Right atrium auricular region (tissue), 2 donors: ENCODE measurements at places on chromosomes 6 and 20.

DNA sequence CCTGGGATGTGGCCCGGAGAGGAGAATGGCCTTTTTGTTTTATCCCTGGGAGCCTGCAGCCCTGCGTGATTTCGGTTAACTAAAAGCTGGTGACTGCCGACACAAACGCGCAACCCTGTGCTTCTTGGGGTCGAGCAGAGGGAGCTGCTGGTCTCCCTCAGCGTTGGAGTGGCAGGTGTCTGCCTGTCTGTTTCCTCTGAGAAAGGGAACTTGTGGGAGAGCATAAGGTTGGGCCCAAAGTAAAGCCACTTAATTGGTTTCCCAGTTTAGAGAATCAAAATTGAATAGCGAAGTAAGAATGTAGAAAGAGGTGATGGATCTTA, 500 bp downstream of the LTV1 start:
- no peak for DNase-seq

DNA sequence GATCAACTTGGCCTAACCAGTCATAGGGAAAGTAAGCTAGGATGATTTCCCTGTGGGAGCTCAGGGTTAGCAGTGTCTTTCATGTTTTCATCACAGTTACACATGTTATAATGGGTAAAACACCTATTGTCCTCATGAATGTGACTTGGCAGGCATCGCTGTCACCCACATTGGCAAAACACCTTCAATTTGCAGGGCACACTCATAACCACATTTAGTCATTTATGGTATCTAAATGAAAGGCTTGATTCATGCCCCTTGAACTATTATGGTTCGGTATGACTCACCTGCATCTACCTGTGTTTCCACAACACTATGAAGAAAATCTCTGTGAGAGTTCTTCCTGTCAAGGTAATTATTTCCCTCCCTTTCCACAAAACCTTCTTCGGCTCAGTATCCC, 49.2 kb downstream of the FRK start:
- no peak for DNase-seq

DNA sequence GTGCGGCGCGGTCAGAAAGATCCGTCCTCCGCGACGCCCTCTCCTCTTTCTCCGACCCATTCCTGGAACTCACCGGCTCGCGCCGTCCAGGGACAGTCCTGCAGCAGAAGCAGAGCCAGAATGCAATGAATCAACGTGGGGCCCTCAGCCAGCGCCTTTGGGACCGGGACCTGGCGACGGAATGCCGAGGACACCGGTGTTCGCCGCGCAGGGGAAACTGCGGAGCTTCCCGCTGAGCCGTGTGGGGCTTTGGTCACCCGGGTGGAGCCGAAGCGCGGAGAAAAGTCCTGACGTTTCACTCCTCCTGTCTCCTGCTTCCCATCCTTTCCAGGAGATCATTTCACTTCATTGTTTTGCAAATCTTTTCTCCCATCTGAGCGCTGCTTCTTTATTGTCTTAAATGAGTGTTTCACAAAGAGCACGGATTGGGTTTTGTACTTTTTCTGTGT, 26.5 kb downstream of the ULBP1 start:
- no peak for DNase-seq

DNA sequence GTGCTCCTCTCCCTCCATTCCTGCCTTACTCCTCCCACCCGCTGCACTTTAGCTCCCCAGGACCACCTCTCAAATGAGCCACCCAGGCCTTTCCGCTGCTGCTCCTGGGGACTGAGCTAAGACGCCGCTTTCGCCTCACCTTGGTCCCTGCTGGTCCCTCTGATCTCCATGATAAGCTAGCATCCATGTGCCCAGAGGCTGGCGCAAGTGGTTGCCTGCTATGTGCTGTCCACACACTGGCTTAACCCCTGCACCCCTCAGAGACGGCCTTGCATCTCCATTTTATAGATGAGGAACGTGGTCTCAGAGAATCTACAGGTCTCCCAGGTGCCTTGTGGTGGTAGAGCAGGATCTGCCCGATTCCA, 160.1 kb upstream of the PMEPA1 start:
- DNase-seq, result peak; percentile 51

GRCh38 chr20:47038566-47039560, 144.2 kb downstream of the EYA2 start:
- peak; percentile 66 for DNase-seq

- DNase-seq, result no peak
Measured at GRCh38 chr6:150517175-150517574, 82.5 kb upstream of the PLEKHG1 start.

- DNase-seq, result no peak
Measured at GRCh38 chr6:100730001-100730980, 150.8 kb downstream of the ASCC3 start.

GRCh38 chr6:163014736-163015135, 287.0 kb downstream of the PACRG start:
- no peak for DNase-seq

DNA sequence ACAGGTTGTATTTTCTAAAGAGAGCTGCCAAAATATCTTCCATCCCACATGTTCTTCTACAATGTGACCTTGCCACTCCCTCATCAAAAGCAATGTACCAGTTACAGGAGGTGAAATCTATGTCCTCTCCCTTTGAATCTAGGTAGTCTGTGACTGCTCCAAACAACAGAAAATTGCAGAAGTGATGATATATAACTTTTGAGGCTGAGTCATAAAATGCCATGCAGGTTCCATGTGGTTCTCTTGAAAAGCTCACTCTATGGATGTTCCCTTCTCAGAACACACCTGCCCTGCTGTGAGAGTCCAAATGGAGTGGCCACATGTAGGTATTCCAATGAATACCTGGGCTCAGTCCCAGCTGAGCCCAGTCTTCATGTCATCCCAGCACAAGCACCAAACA, 16.9 kb upstream of the PHIP start:
- no peak for DNase-seq

GRCh38 chr20:51760905-51761546, 7.2 kb downstream of the ATP9A start:
- no peak for DNase-seq

DNA sequence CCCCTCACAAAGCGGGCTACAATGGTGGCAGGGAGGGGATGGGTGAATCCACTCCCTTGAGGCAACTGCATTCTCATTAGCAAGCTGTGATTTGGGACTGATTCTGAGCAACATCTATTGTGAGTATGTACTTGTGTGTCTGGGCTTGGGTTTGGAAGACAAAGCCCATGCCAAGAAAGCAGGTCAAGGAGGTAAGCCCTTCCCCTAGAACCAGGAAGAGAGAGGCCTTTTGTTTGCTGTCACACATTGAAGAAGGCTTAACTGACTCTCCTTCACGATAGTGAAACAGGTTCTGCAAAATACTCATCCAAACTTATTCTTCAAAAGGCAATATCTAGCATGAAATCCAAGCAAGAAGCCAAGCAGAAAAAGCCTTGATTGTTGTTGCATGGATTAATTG, 403.1 kb upstream of the ID4 start:
- DNase-seq, result no peak

DNA sequence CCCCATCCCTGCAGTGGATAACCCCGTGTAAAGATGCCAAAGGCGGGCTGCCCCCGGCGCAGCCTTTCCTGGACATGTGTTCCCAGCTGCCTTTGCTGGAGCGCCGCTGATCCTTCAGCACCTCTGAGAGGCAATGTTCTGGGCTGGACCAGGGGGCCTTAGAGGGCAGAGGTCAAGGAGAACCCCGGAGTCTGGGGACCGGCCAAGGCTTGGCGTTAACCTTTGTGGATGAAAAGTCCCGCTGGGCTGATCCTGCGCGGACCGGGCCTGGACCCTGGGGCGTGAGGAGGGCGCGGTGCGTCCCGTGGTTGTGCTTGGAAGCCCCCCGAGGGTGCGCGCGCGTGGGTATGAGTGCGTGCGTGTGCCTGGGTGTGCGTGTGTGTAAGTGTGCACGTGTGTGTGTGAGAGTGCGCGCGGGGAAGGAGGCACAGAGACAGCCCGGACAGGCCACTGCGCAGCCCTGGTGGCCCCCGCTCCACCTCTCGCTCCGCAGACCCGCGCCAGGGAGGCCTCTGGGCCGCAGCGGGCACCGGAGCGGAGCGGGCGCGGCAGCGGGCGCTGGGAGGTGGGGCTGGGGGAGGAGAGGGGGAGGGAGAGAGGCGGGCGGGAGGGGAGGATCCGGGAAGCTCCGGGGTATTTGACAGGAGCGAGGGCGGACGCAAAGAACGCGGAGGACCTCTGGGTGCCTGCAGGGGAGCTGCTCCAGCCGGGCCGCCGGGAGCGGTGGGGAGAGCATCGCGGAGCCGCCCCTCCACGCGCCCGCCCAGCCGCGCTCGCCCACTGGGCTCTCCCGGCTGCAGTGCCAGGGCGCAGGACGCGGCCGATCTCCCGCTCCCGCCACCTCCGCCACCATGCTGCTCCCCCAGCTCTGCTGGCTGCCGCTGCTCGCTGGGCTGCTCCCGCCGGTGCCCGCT, at the start of gene SMOC2:
SMOC2 (plus strand) TSS at position 665 of the 914 bp plus-strand sequence; CDS start at position 852, 187 bp downstream.
- no peak for DNase-seq

GRCh38 chr20:58569241-58570125, 54.3 kb upstream of the APCDD1L start:
- DNase-seq, result no peak

- no peak for DNase-seq
Measured at GRCh38 chr6:138107752-138108592, 753 bp upstream of the PERP start.

DNA sequence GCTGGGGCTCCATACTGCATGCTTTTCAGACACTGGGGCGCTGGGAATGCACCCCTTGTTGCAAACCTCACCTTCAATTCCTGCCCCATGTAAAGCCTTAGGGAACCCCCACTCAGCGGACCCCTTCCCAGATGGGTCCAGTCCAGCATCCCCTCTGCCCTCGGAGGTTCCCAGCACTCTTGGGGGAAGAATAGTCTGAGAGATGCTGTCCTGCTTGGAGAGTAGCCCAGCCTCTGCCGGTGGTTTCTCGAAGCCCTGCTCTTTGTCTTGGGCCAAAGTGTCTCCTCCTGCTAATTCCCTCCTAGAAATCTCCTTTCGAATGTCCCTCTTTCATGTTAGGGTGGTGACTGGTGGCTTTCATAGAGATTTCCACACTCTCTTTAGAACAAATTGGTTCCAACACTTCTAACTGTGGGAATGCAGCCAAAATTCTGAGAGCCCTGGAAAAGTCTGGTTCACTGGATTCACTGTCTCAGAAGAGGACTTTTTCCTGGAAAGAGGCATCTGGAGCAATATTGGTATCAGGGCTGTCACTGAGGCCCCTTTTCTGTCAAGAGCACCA, 24.9 kb upstream of the SULF2 start:
- DNase-seq, result no peak

DNA sequence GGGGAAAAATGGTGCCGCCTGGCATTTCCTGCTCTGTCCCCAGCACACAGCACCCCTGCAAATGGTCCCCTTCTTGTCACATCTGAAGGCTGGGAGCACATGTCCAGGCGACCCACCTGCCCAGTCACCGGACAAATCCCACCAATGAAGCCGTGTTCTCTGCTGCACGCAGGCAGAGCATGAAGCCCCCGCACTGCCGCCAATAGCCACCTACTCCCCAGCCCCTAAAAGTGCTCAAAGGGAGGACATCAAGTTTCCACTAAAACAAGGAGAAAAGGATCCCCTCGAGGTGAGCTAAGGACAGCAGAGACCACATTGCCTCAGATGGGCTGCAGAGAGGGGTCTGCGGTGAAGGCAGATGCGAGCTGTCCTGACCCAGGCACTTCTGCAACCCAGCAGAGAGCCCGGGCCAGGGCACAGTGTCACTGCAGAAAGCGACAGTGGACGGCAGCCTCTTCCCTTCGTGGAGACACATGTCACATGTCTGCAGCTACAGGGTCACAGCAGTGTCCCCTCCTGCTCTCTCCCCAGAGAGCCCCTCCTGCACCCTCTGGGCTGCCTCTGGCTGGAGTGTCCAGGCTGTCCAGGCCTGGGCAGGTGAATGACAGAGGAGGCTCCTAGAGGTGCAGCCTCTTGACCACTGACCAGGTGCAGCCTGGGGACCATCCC, 221.5 kb downstream of the PREX1 start:
- no peak for DNase-seq

DNA sequence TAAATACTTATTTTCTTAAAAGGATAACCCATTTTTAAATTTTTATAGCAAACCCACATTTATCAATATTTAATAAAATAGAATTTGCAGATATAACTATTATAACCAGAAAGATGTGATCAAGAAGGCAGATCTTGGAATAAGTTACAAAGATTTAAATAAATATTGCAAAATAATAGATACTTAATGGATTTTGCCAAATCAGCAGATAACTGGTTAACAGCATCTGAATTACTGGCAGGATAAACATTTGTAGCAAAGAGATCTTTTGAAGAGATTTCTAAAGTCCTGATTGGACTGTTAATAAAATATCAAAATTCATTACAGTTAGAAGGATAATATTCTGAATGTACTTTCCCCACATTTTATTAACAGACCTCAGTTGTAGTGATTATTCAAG, 144.2 kb downstream of the PDSS2 start:
- DNase-seq, result no peak

DNA sequence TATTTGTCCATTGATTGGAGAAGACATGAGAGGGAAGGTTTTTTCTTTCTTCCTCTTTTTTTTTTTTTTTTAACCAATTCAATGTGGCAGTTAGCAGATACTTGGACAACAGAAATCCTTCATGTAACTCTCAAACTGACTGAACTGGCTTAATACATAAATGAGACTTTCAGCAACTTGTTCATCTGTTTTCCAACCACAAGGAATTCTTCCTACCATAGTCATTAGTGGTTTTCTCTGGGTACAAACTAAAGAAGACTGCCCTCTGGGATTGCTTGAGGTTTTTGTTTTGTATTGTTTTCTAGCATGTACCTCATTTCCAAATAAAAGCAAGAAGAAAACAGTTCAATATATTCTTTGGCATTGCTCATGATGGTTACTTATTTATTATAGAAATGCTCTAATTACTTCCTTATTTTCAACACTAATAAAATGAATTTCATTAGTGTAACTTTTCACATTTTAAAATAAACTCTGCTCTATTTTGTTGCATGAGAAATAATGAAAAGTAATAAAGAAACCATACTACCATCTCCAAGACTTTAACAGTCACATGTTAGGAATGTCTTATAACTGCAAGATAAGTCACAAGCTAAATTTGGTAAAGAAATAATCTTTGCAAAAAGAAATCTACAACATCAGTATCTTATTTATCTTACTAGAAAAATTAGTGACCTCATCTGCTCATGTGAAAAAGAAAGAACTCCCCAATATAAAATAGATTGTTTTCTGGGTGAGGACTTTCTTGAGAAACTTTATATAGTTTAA, 52.0 kb downstream of the ME1 start:
- DNase-seq, result no peak

GRCh38 chr6:144845186-144845585, 560.1 kb downstream of the UTRN start:
- no peak for DNase-seq
